ENCODE measurements at places on chromosomes 12 and 14.

DNA sequence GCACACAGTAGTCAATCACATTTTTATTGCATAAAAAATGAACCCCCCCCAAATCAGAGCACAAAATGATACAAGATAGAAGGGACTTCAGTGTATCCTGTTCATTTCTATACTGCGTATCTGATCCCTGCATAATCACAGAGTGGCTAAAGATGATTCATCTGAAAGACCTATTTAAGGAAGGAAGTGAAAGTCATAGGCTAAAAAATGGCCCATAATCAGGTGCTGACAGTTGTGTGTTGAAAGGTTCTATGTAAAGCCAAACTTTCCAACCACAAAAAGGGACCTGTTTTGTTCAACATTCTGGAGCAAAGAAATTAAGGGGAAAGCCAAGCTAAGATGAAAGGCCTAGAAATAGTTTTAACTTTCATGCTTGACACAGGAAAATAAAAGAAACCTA, 147.8 kb upstream of the ATP2B1 start:
- peak; percentile 41 for DNase-seq

GRCh38 chr14:101721951-101722661, 39.4 kb upstream of the PPP2R5C start:
- DNase-seq, result no peak

GRCh38 chr14:54344445-54344844, 52.4 kb upstream of the CDKN3 start:
- DNase-seq, result no peak

DNA sequence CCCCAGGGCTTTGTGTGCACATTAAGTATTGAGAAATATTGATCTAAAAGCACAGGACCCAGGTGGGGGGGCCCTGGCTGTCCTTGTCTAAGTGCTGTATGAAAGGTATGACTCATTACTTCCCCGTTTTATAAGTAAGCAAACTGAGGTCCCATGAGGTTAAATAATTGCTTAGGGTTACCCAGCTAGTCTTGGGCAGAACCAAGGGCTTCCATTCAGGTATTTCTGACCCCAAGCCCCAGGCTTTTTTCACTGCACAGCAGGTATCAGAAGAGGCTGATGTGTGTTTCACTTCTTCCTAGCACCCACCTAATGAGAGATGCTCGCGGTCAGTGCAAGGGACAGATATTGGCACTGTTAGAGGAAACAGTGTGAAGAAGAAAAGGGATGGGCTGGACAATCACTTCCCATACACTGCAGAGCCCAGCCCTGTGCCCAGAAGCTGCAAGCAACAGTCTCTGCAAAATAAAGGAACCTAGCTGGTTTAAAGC, 4.7 kb upstream of the TC2N start:
- DNase-seq, result no peak

- no peak for DNase-seq
These were observed 3.2 kb upstream of the PAH start for GRCh38 chr12:102920271-102920670.

GRCh38 chr12:84954415-84954814, 41.8 kb upstream of the SLC6A15 start:
- no peak for DNase-seq

- peak; percentile 75 for DNase-seq
These were observed 1.8 kb upstream of the BHLHE41 start for GRCh38 chr12:26126340-26127284.

GRCh38 chr12:57063991-57064685, 14.2 kb upstream of the MYO1A start:
- DNase-seq, result no peak

- DNase-seq, result no peak
These were observed 180.8 kb downstream of the EPS8 start for GRCh38 chr12:15608406-15608805.

- no peak for DNase-seq
These were observed 61.5 kb upstream of the PLEKHG7 start for GRCh38 chr12:92641291-92641690.

DNA sequence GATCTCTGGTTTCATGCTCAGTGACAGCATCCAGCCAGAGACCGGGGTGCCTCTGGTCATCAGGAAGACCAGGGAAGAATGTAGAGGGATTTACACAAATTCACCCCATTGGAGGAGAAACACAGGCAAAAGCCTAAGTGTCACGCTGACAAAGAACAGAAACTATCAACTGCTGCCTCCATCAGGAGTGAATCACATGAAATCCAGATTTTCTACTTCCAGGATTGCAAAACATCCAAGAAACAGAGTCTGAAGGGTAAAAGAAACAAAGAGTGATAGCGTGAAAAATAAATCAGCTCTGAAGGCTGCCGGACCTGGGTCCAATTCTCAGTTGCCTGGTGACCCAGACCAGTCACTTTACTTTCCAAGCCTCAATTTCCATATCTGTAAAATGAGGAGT, 136.1 kb upstream of the MAP1LC3B2 start:
- peak; percentile 50 for DNase-seq

- no peak for DNase-seq
These were observed 1.8 kb downstream of the ZDHHC22 start for GRCh38 chr14:77139540-77140358.

- DNase-seq, result peak; percentile 65
These were observed 17.3 kb upstream of the TMPRSS12 start for GRCh38 chr12:50825372-50825838.

- DNase-seq, result no peak
These were observed 93.0 kb downstream of the SLC41A2 start for GRCh38 chr12:104865080-104865479.

DNA sequence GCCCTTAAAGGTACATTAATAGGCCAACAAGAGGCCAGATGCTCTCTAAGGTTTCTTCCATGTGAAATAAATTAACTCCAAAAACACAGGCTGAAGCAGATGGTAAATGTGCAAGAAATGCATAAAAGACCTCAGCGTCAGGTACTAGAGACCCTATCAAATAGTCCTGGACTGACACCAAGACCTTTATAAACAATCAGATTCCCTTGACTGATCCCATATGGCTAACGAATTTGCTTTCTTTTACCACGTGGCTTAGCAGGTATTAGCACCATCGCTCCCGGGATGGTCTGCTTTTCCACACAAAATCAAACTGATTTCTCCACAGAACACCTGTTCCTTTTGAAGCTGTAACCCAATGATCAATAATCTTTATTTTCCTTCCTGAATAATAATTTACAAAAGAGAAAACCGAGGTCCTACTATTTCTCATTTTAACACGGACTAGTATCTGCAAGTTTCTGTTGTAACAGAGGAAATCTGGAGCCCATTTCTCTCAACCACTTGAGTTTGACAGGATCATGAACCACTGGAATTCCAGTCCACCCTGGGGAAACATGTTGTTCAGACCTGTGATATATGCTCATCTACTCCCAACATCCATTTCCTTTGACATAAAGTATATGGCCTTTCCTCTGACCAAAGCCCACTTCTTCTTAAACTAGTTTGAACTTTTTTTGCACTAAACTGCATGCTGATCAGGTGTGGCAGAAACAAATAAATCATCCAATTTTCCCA, 48.2 kb upstream of the DAAM1 start:
- DNase-seq, result no peak

DNA sequence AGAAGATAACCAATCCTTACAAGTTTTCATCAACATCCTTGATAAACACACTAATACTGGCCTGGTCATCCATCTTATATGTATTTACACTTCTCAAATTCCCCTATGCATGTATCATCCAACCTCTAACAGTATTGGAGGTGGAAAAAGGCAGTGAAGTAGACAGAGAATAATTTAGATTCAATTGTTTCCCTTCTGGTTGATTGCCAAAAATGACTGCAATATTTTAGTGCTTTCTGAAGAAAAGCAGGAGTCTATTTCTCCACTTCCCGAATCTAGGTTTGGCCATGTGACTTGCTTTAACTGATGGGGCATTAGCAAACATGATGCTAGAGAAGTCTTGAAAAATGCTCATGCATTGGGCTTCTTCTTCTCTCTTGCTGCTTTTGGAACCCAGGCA, 78.3 kb upstream of the METAP2 start:
- no peak for DNase-seq

DNA sequence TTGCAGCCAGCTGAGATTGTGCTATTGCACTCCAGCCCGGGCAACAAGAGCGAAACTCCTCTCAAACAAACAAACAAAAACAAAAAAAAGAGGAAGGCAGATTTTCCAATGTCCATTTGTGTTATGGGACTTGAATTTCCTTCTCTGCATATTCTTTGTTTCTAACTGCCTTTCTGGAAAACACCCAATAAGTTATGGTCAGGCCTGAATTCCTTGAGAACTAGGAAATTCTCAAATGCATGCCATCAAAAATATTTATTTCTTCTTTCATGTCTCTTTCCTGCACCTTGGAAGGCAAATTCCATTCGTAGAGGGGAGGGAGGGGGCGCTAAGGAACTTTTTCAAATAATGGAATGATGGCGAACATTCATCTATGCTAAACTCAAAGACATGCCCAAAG, 117.6 kb upstream of the TMCC3 start:
- DNase-seq, result no peak

DNA sequence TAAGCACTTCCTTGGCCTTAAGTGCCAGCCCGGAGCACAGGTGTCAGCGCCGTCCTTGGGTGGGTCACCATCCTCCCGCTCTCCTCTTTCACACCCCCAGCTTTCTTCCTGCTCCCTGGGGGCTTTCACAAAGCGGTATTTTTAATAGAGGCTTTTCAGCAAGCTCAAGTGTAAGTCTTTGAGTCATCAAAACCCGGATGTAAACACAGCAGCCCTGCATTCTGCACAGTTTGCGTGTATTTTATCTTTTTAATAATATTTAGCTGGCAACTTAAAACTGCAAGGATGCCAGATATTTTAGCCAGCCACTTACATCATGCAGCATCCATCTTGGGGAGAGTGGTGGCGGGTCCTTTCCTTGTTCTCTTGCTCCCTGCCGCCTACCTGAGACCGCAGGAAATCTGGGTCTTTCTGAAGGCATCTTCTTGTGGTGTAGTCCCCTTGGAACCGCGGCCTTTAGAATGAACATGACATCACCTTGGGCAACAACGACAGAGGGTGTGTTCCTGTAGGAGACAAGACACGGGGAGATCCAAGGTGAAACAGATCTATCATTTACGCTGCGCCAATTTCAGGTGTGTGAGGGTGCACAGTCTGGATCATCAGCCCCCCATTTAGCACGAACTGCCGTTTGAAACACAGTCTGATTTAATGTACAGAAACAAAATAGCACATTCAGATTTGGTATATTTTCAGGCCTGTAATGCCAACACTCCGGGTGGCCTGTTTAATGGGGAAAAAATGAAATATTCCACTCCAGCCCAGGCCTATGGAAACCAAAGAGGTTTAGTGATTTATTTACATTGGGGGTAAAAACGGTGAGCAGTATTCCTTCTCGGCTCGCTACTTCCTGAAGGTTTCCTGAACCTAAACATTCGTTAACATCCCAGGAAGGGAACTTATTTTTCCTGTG, 12.5 kb upstream of the IRF2BPL start:
- DNase-seq, result no peak

DNA sequence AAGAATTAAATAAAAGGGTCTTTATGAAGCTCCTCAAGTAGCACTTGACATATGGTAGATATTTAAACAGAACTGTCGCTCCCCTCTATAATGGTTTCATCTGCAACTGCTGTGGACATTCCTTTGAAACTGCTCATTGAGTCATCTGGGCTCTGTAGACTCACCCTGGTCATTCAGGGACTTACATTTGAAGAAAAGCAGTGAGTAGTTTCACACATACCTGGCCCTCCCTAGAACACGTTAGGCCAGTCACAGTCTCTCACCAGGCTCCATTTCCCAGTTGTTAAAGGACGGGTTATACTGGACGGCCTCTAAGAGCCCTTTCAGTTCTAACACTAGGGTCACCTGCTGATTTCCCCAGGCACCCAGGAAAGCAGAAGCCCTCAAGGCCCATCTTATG, 217.0 kb downstream of the BCL11B start:
- DNase-seq, result no peak

DNA sequence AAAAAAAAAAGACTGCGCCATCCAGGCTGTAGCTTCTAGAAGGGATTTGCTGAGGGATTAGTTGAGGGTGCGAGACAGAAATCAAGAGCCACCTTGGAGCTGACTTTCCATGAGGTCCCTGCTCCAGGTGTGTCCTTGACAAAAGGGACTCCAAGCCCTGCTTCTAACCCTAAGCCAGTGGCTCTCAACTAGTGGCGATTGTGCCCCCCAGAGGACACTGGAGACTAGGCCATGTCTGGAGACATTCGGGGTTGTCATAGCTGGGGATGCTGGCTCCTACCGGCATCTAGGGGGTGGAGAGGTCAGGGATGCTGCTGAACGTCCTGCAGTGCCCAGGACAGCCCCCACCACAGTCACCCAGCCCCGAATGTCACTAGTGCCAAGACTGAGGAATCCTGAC, 40.6 kb downstream of the SPRING1 start:
- peak; percentile 14 for DNase-seq

DNA sequence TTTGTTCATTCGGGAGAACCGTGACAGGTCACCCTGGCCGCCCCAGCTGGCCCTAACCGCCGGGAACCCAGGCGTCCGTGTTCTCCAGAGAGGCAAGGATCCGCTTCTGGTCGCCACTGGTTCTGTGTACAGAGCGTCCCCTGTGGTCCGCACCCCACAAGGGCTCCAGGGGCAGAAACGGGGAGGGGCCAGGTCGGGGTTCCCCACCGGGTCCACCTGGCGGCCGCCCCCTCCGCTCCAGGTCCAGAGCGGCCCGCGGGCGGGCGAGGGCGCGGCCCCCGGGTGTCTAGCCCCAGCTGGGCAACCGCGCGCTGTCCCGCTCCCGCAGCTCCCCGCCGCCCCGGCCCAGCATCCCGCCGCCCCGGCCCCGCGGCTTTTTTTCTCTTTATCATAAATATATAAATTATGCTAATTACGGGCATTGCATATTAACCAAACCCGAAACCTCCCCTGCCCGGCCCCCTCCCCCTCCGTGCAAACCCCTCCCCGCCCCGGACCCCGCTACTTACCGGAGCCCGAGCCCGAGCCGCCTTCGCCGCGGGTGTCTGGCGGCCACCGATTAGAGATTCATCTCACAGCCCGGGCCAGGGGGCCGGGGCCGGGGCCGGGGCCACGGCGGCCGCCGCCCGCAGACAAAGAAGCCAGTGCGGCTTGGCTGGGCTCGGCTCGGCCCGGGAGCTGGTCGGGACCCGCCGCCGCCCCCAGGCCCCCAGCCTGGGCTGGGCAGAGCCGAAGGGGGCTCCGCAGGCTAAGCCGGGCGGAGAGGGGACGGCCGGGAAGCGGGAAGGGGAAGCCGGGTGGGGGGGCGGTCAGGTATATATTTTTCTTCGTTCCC, 512 bp downstream of the POU6F1 start:
- peak; percentile 39 for DNase-seq

- DNase-seq, result no peak
These were observed 58.3 kb downstream of the ANAPC7 start for GRCh38 chr12:110345176-110345661.

- DNase-seq, result no peak
These were observed 42.9 kb downstream of the TESPA1 start for GRCh38 chr12:54941659-54942058.

- peak; percentile 65 for DNase-seq
These were observed 76.5 kb downstream of the EP400 start for GRCh38 chr12:132026061-132026795.

Data from LHCN-M2 (cell line).